A549 (cell line): ENCODE measurements at places on chromosomes 2 and 18. TPM values are rescaled to one million over a fixed set of nuclear protein-coding genes. Genes with fewer than 3 reads are reported as not detected.

DNA sequence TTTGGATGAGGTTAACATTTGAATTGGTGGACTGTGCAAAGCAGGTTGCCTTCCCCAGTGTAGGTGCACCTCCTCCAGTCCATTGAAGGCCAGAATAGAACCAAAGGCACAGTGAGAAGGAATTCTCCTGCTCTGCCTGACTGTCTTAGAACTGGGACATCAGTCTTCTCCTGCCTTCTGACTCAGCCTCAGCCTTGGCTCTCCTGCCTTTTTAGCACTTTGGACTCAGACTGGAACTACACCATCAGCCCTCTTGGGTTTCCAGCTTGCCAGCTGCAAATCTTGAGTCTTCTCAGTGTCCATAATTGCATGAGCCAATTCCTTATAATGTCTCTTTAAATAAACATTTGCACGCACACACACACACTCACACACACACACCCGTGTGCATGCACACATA, 8.0 kb upstream of the TMEM177 start:
- no peak for DNase-seq

GRCh38 chr2:144194326-144195071, 325.4 kb downstream of the ZEB2 start:
- no peak for DNase-seq

DNA sequence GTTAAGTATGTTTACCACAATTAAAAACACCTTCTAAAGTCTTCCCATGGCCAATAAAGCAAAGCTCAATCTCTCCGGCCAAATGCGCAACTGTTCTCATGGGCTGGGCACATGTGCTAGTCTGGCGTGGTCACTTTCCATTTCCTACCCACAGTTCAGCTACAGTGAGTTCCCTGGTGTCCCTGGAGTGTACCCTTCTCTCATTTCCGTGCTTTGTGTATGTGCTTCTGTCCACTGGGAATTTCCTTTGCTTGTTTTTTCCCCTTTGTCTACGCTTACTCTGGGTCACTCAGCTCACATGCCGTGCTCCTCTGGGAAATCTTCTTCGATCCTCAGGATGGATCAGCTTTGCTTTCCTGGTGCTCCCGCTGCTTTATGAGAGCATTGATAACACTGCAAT, 69.6 kb upstream of the GYPC start:
- no peak for DNase-seq

Gene CXCR1
- polyA plus RNA-seq: not detected in 3 replicates

- DNase-seq: no peak
Observed at GRCh38 chr2:134320930-134321329, 67.1 kb downstream of the MGAT5 start.

Gene HOXD4
- polyA plus RNA-seq: 0.54 to 0.92 TPM (median 0.87 TPM) in 3 replicates
